ENCODE measurements at places on chromosomes 2 and 18. TPM values are rescaled to one million over a fixed set of nuclear protein-coding genes. Genes with fewer than 3 reads are reported as not detected.

DNA sequence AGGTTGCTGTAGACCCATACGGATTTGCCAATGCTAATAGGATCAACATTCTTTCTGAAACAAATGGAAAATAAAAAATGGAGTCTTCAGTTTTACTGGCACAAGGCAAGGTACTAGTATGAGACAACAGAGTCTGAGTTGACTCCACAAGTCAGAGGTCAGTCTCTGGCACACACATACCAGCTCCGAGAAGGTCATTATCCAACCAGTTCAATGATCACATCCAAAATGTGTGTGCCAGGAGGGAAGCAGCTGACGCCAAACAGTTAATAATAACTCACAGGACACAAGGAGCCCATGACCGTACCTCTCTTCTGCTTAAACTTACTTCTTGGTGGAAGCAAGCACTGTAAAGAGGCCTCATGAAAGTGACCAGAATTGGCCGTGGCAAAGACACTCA is 528.6 kb downstream of the ZNF516 start:
- no peaks in the 10 kb centered on the region for H3K27me3 ChIP-seq
- no peak overlapping the region for H3K27ac ChIP-seq
- no peaks in the 10 kb centered on the region for H3K4me1 ChIP-seq
- no peak for DNase-seq

GRCh38 chr2:73163483-73164367 is 38.6 kb upstream of the NOTO start:
- no peak overlapping the region for H3K4me3 ChIP-seq
- no peak overlapping the region for H3K27ac ChIP-seq
- DNase-seq: peak; percentile 81

DNA sequence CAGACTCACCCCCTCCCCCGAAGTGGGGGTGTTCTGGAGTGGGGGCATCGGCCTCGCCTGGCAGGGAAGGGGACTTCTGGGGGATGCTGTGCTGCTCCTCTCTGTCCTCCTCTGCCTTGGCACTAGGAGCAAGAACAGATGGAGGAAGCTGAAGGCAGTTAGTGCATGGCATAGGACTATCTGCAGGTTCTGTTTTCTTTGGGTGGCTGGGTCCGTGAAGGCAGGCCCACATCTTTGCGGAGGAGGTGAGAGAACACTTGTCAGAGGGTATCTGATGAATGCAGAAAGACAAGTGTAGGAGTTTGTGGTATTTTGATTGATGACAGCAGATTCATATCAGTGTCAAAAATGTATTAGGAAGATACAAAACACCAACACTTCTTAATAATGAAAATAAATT is 411.4 kb downstream of the TSN start:
- no peak overlapping the region for H3K27ac ChIP-seq
- no peaks in the 10 kb centered on the region for H3K36me3 ChIP-seq
- DNase-seq: no peak

- H3K36me3 ChIP-seq: no peaks in the 10 kb centered on the region
- H3K4me3 ChIP-seq: no peak overlapping the region
- H3K27ac ChIP-seq: no peak overlapping the region
- DNase-seq: no peak
Measured at GRCh38 chr18:59386909-59387686, 28.0 kb upstream of the LMAN1 start.

DNA sequence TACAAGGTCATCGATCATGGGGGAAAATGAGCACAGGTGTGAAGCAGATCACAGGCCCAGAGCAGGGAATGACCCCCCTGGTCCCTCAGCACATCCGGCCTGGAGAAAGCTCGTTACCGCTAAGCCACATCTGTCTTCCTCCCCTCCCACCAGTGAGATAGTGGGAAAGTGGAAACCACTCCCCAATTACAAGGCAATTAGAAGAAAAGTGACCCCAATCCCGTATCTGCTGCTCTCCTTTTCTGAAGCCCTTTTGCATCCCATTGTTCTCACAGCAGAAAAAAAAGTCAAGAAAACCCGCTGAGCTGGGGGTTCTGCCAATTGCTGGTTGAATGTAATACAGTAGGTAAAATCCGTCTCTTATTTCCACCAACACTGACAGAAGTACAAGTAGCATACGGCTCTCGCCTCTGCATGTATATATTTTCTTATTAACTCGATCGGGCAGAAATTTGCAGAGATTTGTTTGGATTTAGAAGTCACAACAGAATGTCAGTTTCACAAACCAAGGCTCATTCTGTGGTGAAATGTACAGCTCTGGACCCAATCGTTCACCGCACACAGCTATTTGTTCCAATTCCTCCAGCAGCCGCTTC is 287.0 kb downstream of the TCF4 start:
- H3K4me3 ChIP-seq: no peak overlapping the region
- H3K4me1 ChIP-seq: no peaks in the 10 kb centered on the region
- H3K27ac ChIP-seq: no peak overlapping the region
- no peak for DNase-seq
- H3K36me3 ChIP-seq: no peaks in the 10 kb centered on the region

- peaks cover 5% of the 10 kb centered on the region for H3K36me3 ChIP-seq
- H3K4me1 ChIP-seq: peaks cover 29% of the 10 kb centered on the region
- H3K27me3 ChIP-seq: peaks cover 58% of the 10 kb centered on the region
Measured at GRCh38 chr2:144512470-144512869, 7.4 kb downstream of the ZEB2 start.

- H3K4me3 ChIP-seq: no peak overlapping the region
- H3K27ac ChIP-seq: no peak overlapping the region
- no peaks in the 10 kb centered on the region for H3K4me1 ChIP-seq
- DNase-seq: no peak
- H3K36me3 ChIP-seq: no peaks in the 10 kb centered on the region
- peaks cover 8% of the 10 kb centered on the region for H3K27me3 ChIP-seq
Measured at GRCh38 chr2:181628590-181629585, 28.0 kb downstream of the CERKL start.

DNA sequence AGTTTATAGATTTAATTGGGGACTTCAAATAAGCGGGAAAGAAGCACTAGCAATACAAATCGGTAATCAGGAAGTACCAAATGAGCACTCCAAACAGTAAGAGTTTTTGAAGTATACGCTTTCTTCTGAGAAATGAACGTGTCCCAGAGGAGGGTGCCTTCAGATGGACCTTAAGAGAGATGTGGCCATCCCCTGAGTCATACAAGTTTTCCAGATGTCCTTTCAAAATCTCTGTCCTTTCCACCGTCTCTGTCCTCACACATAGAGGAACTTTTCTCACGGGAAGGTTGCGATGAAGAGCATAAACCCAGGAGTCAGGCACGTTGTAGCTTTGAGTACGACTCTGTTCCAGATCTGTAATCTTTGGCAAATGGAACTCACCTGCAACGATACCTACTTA is 1.7 kb upstream of the SMAD2 start:
- no peaks in the 10 kb centered on the region for H3K27me3 ChIP-seq
- DNase-seq: no peak
- peak overlapping the region; percentile 75 for H3K4me3 ChIP-seq
- peaks cover 19% of the 10 kb centered on the region for H3K36me3 ChIP-seq
- H3K27ac ChIP-seq: peak overlapping the region; percentile 86

GRCh38 chr18:53503914-53504441 is 720.5 kb downstream of the MBD2 start:
- DNase-seq: no peak
- H3K4me3 ChIP-seq: no peak overlapping the region
- no peak overlapping the region for H3K27ac ChIP-seq
- no peaks in the 10 kb centered on the region for H3K4me1 ChIP-seq

DNA sequence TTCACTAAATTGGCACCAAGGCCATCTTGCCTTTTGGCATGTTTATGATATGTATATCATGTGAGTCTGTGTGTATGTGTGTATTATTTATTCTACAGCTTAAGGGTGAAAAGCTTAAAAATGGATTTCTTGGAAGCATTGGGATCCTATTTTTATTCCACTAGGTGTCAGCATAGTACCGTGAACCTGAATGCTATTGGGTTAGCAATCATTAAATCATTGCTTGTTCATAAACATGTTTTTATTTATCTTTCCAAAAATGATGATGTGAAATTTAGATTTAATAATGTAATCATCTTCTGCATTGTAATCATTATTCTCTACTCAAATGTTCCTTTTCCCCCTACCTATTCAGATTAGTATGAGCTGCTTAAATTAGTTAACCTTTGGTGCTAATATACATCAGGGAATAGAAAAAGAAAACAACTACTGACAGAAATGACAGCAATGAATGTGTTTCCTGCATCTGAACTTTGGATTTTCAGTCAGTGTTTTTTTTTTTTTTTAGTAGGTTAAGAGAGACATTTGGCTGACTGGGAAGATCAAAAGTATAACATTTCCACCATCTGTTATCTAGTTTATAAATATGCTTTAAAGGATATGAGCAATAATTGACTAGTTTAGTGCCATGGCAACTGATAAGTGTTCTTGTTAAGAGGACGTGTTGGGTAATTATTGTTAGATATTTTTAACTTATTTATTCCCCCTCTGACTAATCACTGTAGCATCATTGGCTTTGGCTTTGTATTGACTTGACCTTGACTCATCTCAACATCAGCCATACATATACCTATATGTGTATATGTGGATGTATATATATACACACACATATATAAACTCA is 14.1 kb upstream of the ZSWIM2 start:
- no peak for DNase-seq
- no peaks in the 10 kb centered on the region for H3K36me3 ChIP-seq
- no peaks in the 10 kb centered on the region for H3K27me3 ChIP-seq
- H3K4me1 ChIP-seq: no peaks in the 10 kb centered on the region
- H3K27ac ChIP-seq: no peak overlapping the region
- no peak overlapping the region for H3K4me3 ChIP-seq

The KLHL41 gene
- total RNA-seq: 0.55 TPM

The LYPD6B gene
- total RNA-seq: not detected

The AGXT gene
- total RNA-seq: not detected

The AKAIN1 gene
- not detected for total RNA-seq

The EMILIN1 gene
- 0.51 TPM for total RNA-seq
